ENCODE measurements at places on chromosomes 7 and 10. TPM values are rescaled to one million over a fixed set of nuclear protein-coding genes. Genes with fewer than 3 reads are reported as not detected.
A peak's percentile ranks its signal among the peaks of the same experiment; 100 is the strongest.

- H3K27me3 ChIP-seq, result no peaks in the 10 kb centered on the region
- DNase-seq, result no peak
- H3K4me1 ChIP-seq, result no peaks in the 10 kb centered on the region
- H3K27ac ChIP-seq, result no peak overlapping the region
- no peak overlapping the region for H3K4me3 ChIP-seq
- H3K36me3 ChIP-seq, result no peaks in the 10 kb centered on the region
Observed at GRCh38 chr10:98213740-98214139, 54.3 kb downstream of the LOXL4 start.

DNA sequence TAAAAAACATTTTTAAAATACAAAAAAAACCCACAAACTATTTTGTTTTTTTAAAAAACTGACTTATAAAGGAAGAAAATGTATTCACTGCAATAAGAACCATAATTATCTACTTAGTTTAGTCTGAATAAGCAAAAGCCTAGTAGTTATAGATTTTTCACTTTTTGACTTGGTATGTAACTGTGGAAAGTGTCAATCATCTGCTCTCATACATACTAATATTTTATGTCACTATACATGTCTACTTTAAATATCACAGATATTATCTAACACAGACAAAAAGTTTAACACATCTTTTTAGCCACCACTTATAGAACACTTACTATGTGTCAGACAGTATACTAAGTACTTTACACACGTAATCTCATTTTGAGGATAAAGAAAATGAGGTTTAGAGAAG lies 3.2 kb upstream of the JMJD1C start:
- no peak overlapping the region for H3K27ac ChIP-seq
- no peaks in the 10 kb centered on the region for H3K27me3 ChIP-seq
- DNase-seq, result no peak
- H3K36me3 ChIP-seq, result no peaks in the 10 kb centered on the region
- no peak overlapping the region for H3K4me3 ChIP-seq
- no peaks in the 10 kb centered on the region for H3K4me1 ChIP-seq

DNA sequence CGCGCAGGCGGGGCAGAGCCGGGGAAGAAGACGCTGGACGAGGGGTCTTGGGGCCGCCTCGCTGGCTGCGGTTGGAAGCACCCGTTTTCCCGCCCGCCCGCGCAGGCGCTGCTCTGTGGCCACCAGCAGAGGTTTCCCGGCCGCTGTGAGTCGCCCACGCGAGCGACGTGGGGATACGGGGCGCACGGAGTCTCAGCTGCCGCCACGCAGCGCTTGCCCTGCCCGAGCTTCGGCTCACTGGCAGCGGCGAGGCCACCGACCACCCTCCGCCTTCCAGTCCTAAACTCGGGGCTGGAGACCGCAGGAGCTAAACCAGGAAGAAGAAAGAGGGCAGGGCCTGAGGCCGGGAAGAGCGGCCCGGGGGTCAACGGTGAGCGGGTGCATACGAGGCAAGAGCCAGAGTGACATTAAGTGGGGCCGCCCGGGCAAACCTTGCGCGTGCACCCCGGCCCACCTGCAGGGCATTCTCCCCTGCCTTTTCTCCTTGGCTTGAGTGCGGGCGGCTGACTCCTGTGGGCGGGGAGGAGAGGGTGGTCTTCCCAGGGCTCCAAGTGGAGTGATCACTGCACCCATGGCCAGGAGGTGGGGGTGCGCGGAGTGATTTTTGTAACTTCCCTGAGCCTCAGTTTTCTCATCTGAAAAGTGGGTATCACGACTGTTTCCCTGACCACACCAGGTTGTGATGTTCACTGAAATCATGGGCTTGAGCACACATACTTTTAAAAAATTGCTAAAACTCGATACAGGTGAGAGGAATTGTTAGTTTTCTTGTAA lies 7.1 kb upstream of the EMX2 start:
- H3K27me3 ChIP-seq, result peaks cover 46% of the 10 kb centered on the region
- H3K27ac ChIP-seq, result no peak overlapping the region
- H3K4me1 ChIP-seq, result no peaks in the 10 kb centered on the region
- no peaks in the 10 kb centered on the region for H3K36me3 ChIP-seq

DNA sequence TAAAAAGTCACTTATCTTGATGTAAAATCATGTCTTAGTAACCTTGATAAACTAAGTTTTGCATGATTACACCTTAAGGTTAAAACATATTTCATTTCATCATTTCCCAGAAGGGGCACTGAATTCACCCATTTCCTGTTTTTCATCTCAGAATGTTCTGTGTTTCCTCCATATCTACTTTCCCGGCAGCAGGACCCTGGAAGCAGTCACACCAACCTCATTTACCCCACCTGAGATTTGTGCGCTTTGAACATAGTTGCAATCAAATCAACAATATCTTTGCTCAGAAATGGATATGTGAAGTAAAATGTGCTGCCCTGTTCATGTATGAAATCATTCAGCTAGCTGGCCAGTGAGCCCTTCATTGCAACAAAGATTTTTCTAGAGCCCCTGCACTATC lies 46.8 kb downstream of the IKZF1 start:
- no peak overlapping the region for H3K4me3 ChIP-seq
- DNase-seq, result no peak
- peaks cover 3% of the 10 kb centered on the region for H3K27me3 ChIP-seq
- H3K36me3 ChIP-seq, result no peaks in the 10 kb centered on the region
- peak overlapping the region; percentile 65 for H3K27ac ChIP-seq

- H3K27me3 ChIP-seq, result no peaks in the 10 kb centered on the region
- H3K4me1 ChIP-seq, result no peaks in the 10 kb centered on the region
- no peak overlapping the region for H3K27ac ChIP-seq
- DNase-seq, result no peak
Observed at GRCh38 chr7:133755901-133756300, 371.2 kb upstream of the LRGUK start.

GRCh38 chr7:33926535-33926934 lies 21.2 kb downstream of the BMPER start:
- no peak overlapping the region for H3K27ac ChIP-seq
- H3K4me1 ChIP-seq, result no peaks in the 10 kb centered on the region
- no peak overlapping the region for H3K4me3 ChIP-seq
- no peaks in the 10 kb centered on the region for H3K27me3 ChIP-seq

DNA sequence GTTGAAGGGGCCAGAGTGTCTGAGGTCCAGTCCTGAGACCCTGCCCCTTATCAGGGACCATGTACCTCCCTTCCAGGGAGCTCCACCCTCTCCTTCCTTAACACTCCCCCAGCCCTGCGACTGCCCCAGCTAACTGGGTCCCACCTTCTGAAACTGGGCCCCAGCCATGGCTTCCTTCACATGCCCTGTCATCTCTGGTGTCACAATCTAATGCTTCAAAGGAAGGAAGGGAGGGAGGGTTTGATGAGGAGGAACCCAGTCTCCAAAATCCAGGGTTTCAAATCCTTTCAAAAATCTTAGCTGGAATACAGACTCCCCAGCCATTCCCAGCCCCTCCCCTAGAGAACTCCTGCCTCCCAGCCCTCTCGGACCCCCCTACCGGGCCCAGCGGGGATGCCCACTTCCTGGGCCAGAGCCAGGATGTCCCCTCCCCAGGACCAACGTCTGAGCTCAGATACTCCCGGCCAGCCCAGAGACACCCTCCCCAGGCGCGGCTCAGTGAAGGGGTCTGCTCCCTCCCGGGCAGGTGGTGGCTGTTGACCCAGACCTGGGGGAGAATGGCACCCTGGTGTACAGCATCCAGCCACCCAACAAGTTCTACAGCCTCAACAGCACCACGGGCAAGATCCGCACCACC lies 18.0 kb downstream of the C10orf105 start:
- no peak overlapping the region for H3K4me3 ChIP-seq
- no peaks in the 10 kb centered on the region for H3K36me3 ChIP-seq
- DNase-seq, result no peak
- H3K27me3 ChIP-seq, result no peaks in the 10 kb centered on the region

- H3K4me3 ChIP-seq, result peak overlapping the region; percentile 56
- H3K27me3 ChIP-seq, result peaks cover 38% of the 10 kb centered on the region
- peaks cover 31% of the 10 kb centered on the region for H3K4me1 ChIP-seq
- H3K27ac ChIP-seq, result no peak overlapping the region
- no peak for DNase-seq
Observed at GRCh38 chr10:93074147-93074596, 479 bp downstream of the CYP26A1 start.

- DNase-seq, result no peak
- H3K27me3 ChIP-seq, result no peaks in the 10 kb centered on the region
- no peaks in the 10 kb centered on the region for H3K4me1 ChIP-seq
- H3K27ac ChIP-seq, result no peak overlapping the region
Observed at GRCh38 chr7:76224695-76225094, 23.0 kb downstream of the SRRM3 start.

The CLDN4 gene
- 193 TPM for total RNA-seq

The NUTM2A gene
- total RNA-seq, result 0.62 TPM

The GJD4 gene
- not detected for total RNA-seq

The MSS51 gene
- 0.88 TPM for total RNA-seq

The TRPV6 gene
- total RNA-seq, result 0.79 TPM
